Spleen (tissue), 13 donors: ENCODE measurements at places on chromosomes 2 and 18. TPM values are rescaled to one million over a fixed set of nuclear protein-coding genes. Genes with fewer than 3 reads are reported as not detected.

GRCh38 chr18:46939337-46939963 lies 22.0 kb downstream of the KATNAL2 start:
- no peaks in the 10 kb centered on the region for H3K36me3 ChIP-seq
- no peak overlapping the region for H3K4me3 ChIP-seq
- no peaks in the 10 kb centered on the region for H3K4me1 ChIP-seq
- DNase-seq = no peak
- H3K27ac ChIP-seq = no peak overlapping the region

- DNase-seq = no peak
- no peaks in the 10 kb centered on the region for H3K27me3 ChIP-seq
- no peak overlapping the region for H3K27ac ChIP-seq
- no peak overlapping the region for H3K4me3 ChIP-seq
- H3K36me3 ChIP-seq = no peaks in the 10 kb centered on the region
Observed at GRCh38 chr2:180219491-180219890, 212.4 kb upstream of the CWC22 start.

GRCh38 chr18:53797998-53798495 lies 426.4 kb downstream of the MBD2 start:
- no peaks in the 10 kb centered on the region for H3K36me3 ChIP-seq
- no peaks in the 10 kb centered on the region for H3K27me3 ChIP-seq
- H3K27ac ChIP-seq = no peak overlapping the region
- H3K4me3 ChIP-seq = no peak overlapping the region

- no peak for DNase-seq
- peak overlapping the region; percentile 43 for H3K27ac ChIP-seq
- H3K4me3 ChIP-seq = no peak overlapping the region
- no peaks in the 10 kb centered on the region for H3K27me3 ChIP-seq
Observed at GRCh38 chr2:236888794-236889780, 196.6 kb upstream of the COPS8 start.

- H3K4me3 ChIP-seq = no peak overlapping the region
- no peaks in the 10 kb centered on the region for H3K27me3 ChIP-seq
- H3K27ac ChIP-seq = no peak overlapping the region
- H3K36me3 ChIP-seq = no peaks in the 10 kb centered on the region
- no peaks in the 10 kb centered on the region for H3K4me1 ChIP-seq
Observed at GRCh38 chr2:10208736-10209135, 86.2 kb downstream of the RRM2 start.

- no peak overlapping the region for H3K27ac ChIP-seq
- no peak overlapping the region for H3K4me3 ChIP-seq
- DNase-seq = no peak
- H3K36me3 ChIP-seq = no peaks in the 10 kb centered on the region
Observed at GRCh38 chr2:142347751-142348150, 216.9 kb upstream of the LRP1B start.

DNA sequence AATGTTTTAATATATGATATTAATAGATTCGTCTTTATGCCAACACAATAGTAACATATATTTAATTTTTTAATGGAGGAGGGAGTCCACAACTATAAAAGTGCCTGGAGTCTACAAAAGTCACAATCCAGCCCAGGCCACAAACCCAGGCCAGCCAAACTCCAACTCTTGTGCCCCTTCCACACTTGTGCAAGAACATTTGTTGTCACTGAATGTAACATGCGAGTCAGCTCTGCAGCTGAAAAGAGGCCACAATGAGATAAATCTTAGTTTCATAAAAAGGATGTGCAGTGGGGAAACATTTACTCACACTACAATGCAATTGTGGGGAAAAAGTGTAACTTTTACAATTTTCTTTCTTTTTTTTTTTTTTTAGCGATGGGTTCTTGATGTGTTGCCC lies 110.8 kb downstream of the MCFD2 start:
- H3K36me3 ChIP-seq = no peaks in the 10 kb centered on the region
- H3K4me1 ChIP-seq = no peaks in the 10 kb centered on the region
- H3K27ac ChIP-seq = no peak overlapping the region
- H3K4me3 ChIP-seq = no peak overlapping the region
- no peak for DNase-seq
- H3K27me3 ChIP-seq = no peaks in the 10 kb centered on the region

- no peak overlapping the region for H3K4me3 ChIP-seq
- H3K27me3 ChIP-seq = no peaks in the 10 kb centered on the region
- H3K4me1 ChIP-seq = no peaks in the 10 kb centered on the region
Observed at GRCh38 chr18:80232710-80233109, 14.6 kb downstream of the PARD6G start.

DNA sequence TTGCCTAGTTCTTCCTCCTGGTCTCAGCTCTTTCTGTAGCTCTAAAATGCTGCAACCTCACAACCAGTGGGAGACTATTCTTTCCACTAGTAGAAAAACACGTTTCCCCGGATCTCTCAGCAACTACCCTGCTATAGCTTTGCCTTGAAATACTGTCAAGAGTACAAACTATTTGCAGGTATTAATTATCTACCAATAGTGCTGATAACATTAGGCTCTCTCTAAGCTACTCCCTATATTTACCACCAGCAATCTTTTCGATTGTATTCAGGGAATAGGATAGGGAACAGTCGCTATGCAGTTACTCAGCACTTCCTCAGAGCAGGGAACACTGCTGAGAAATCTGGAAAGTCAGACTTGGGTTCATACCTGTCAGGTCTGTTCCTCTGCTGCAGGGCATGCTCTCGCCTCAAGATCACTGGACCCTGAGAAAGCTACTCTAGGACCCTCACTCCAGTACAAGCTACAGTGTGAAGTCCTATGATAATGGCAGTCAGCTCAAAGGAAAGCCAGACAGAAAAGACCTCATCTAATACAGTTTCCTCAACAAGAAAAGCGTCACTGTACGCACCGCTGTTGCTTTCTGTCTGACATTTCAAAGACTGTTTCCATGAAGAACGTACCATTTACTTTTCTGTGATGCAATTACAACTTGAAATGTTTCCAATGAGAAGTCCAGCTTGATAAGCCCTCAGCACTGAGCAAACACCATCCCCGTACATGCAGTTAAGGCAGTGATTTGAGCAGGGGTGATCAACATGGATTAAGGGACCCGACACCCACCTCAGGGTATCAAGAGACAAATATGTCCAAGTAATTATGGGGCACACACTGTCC lies 22.7 kb downstream of the GDF7 start:
- H3K36me3 ChIP-seq = no peaks in the 10 kb centered on the region
- no peak overlapping the region for H3K27ac ChIP-seq
- DNase-seq = no peak
- H3K27me3 ChIP-seq = no peaks in the 10 kb centered on the region
- H3K4me3 ChIP-seq = no peak overlapping the region

DNA sequence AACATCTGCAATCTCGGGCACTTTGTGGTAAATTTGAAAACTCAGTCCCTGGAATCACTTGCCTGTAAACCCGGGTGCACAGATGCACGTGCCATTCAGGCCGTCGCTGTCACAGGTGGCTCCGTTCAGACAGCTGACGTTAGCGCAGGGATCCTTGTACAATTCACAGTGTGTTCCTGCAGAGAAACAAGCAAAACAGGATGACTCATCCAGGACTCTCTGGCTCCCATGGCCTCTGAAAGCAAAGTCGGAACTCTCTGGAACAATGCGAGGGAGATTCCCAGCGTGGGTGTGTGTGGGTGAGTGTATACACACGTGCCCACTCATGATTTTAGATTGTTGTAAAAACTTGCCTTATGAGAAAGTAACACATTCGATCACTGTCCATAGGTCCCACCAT lies 136.1 kb upstream of the PID1 start:
- H3K27ac ChIP-seq = no peak overlapping the region
- H3K36me3 ChIP-seq = no peaks in the 10 kb centered on the region
- H3K27me3 ChIP-seq = no peaks in the 10 kb centered on the region
- no peaks in the 10 kb centered on the region for H3K4me1 ChIP-seq

- peak overlapping the region; percentile 72 for H3K27ac ChIP-seq
- no peaks in the 10 kb centered on the region for H3K36me3 ChIP-seq
- no peak overlapping the region for H3K4me3 ChIP-seq
- H3K4me1 ChIP-seq = peaks cover 50% of the 10 kb centered on the region
- no peaks in the 10 kb centered on the region for H3K27me3 ChIP-seq
- DNase-seq = no peak
Observed at GRCh38 chr2:105755895-105756294, 11.2 kb downstream of the NCK2 start.

DNA sequence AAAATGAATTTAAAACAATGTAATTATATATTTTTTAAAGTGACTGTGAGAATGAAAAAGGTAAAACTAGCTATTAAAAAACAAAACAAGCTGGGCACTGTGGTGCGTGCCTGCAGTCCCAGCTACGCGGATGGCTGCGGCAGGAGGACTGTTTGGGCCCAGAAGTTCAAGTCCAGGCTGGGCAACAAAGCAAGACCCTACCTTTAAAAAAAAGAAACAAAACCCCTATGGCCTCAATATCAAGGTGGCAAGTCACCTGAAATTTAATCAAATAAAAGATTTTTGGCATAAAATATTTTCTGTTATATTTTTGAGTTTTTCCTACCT lies 46.9 kb upstream of the STRN start:
- peaks cover 29% of the 10 kb centered on the region for H3K36me3 ChIP-seq
- H3K4me3 ChIP-seq = no peak overlapping the region
- H3K27ac ChIP-seq = peak overlapping the region; percentile 56
- DNase-seq = no peak
- H3K4me1 ChIP-seq = peaks cover 5% of the 10 kb centered on the region

DNA sequence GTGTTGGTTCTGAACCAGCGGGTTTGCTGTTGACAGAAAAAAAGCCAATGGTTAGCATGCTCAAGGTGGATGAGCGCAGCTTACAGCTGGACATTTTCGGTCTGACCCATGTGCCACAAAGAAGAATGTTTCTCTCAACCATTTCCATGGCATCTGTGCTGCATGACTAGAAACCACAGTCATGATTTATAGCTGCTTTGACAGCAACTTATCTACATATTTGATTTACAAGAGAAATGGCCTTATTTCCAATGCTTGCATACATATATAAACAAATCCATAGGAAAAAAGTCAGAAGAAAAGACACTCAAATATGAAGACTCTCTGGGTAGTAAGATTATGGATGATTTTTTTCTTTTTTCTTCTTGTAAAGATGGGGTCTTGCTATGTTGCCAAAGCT lies 98.2 kb downstream of the DYNC1I2 start:
- H3K36me3 ChIP-seq = peaks cover 41% of the 10 kb centered on the region
- no peak overlapping the region for H3K4me3 ChIP-seq
- no peak overlapping the region for H3K27ac ChIP-seq
- no peaks in the 10 kb centered on the region for H3K4me1 ChIP-seq
- DNase-seq = no peak
- no peaks in the 10 kb centered on the region for H3K27me3 ChIP-seq

DNA sequence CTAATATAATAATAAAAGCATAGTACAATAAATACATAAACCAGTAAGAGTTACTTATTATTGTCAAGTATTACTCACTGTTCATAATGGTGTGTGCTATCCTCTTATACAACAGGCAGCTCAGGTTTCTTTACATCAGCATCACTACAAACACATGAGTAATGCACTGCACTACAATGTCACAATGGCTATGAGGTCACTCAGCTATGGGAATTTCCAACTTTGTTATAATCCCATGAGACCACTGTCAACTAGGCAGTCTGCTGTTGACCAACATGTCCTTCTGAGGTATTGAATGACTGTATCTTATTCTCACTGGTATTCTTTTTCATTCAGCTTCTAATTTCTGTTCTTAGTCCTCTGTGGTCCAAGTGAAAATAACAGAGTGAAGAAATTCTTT lies 250.4 kb upstream of the DSEL start:
- H3K27ac ChIP-seq = no peak overlapping the region
- H3K27me3 ChIP-seq = no peaks in the 10 kb centered on the region
- no peaks in the 10 kb centered on the region for H3K4me1 ChIP-seq
- no peaks in the 10 kb centered on the region for H3K36me3 ChIP-seq

DNA sequence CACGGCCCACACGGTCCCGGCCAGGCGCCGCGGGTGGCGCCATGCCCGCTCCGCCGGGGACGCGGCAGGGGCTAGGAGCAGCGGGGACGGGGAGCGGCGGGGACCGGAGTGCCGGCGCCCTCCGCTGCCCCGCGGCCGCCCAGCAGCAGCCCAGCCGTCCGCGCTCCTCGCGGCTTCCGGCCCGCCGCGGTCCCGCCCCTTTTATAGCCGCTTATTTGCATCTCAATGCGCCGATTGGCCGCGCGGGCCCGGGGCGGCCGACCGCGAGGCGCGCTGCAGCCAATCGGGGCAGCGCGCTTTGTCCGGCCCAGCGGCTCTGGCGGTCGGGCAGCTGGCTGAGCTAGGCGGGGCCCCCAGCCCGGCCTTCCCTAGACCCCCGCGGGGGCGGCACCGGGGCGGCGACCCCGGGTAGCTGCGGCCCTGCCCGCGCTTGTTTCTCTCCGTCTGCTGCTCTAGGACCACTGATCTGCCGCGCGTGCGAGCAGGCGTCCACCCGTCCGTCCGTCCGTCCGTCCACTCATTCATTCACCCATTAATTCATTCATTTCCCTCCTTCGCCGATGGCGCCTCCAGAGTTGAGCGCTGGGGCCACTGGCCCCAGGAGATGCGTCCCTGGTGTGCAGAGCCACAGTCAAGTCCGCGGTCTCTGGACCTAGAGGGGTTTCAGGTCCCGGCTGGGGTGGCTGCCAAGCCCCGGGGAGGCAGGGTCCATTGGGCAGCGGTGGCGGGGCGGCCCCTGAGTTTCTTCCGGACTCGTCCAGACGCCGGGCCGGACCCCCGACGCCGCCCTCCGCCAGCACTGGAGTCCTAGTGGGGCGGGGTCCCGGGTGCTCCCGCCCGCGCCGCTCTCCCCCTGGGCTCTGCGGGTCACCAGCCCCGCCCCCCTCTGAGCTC lies at the start of gene HES6:
Gene HES6 (minus strand): TSS at position 176 of the 894 bp plus-strand sequence. CDS start 133 bp downstream, at position 43.
- DNase-seq = peak; percentile 95
- peak within 1 kb of the TSS; percentile 67 for H3K4me3 ChIP-seq
- peaks cover 44% of the 10 kb centered on the region for H3K4me1 ChIP-seq
- peaks cover 2% of the 10 kb centered on the region for H3K36me3 ChIP-seq
- H3K27ac ChIP-seq = no peak within 1 kb of the TSS

DNA sequence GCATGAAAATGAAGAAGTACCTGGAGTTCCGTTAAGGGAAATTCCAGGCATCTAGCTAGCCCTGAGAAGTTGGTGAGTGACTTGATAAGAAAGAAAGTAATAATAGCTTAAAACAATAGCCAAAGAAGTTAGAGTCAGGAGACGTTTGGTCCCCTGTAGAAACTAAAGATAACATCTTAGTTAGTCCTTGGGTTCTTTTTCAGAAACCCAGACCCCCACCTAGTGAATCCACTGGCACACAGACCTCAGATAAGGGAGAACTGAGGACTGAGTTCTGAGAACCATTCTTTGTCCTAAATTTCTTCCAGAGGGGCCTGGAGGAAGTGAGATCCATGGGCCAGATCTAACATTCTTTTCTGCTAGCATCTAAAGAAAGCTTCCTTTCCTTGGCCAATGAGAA lies 335.4 kb downstream of the SLC4A3 start:
- no peak overlapping the region for H3K27ac ChIP-seq
- H3K27me3 ChIP-seq = no peaks in the 10 kb centered on the region
- H3K36me3 ChIP-seq = no peaks in the 10 kb centered on the region
- no peak for DNase-seq
- no peak overlapping the region for H3K4me3 ChIP-seq

The SLC14A1 gene
- total RNA-seq = 6.0 TPM

The TBR1 gene
- not detected for total RNA-seq

The MPHOSPH10 gene
- 22.9 TPM for total RNA-seq

The DOK1 gene
- 40.6 TPM for total RNA-seq

The FZD7 gene
- 4.4 TPM for total RNA-seq

The SLC11A1 gene
- total RNA-seq = 167 TPM

The ANKRD30BL gene
- total RNA-seq = not detected
